ENCODE measurements at places on chromosomes 4 and X. TPM values are rescaled to one million over a fixed set of nuclear protein-coding genes. Genes with fewer than 3 reads are reported as not detected.

UBA1 gene
- 275 TPM for total RNA-seq

MAGEB2 gene
- 138 TPM for total RNA-seq

GRCh38 chr4:173235050-173235449, 66.4 kb downstream of the GALNT7 start:
- H3K4me3 ChIP-seq = no peak overlapping the region
- H3K27me3 ChIP-seq = no peaks in the 10 kb centered on the region
- no peaks in the 10 kb centered on the region for H3K36me3 ChIP-seq
- H3K27ac ChIP-seq = no peak overlapping the region
- H3K4me1 ChIP-seq = no peaks in the 10 kb centered on the region

DNA sequence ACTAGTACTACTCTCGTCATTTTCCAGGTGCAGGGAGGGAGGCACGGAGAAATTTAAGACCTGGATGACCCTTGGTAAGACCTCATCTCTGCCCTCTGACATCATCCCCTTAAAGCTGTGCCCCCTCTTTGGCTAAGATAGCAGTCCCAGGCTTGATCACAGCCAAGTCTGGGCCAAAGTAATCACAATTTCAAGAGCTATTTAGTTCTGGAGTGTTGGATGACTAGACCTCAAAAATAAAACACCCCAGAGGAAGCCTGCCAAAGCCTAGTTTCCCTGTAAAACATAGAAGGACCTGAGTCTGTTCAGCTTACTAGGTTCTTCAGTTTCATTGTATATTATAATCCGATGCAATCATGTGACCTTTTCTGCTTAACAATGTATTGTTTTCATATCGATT, 144.6 kb upstream of the ARHGEF9 start:
- H3K4me3 ChIP-seq = no peak overlapping the region
- no peak for DNase-seq
- H3K36me3 ChIP-seq = no peaks in the 10 kb centered on the region
- no peak overlapping the region for H3K27ac ChIP-seq
- no peaks in the 10 kb centered on the region for H3K27me3 ChIP-seq

DNA sequence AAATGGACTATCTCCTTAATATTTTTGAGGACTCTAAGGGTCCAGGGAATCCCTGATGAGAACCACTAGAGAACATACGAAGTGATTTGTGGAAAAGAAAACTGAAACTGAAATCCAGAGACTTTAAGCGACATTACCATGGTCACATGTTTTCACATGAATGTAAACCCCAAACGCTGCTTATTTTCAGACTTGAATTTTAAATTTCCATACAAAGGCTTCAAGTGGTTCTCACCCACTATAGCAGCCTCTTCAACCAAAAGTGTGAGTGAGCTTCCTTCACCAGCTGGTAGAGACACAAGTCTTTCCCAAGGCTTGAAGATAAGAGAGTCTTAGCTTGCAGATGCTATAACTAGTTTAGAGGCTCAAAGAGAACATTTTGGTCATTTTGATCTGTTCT, 232.7 kb downstream of the MGST2 start:
- H3K27ac ChIP-seq = no peak overlapping the region
- no peaks in the 10 kb centered on the region for H3K36me3 ChIP-seq
- no peaks in the 10 kb centered on the region for H3K4me1 ChIP-seq
- no peaks in the 10 kb centered on the region for H3K27me3 ChIP-seq
- H3K4me3 ChIP-seq = no peak overlapping the region

GRCh38 chr4:142124874-142125273, 488.5 kb downstream of the IL15 start:
- H3K27me3 ChIP-seq = no peaks in the 10 kb centered on the region
- no peak overlapping the region for H3K4me3 ChIP-seq
- H3K4me1 ChIP-seq = no peaks in the 10 kb centered on the region
- no peak for DNase-seq
- no peak overlapping the region for H3K27ac ChIP-seq
- H3K36me3 ChIP-seq = no peaks in the 10 kb centered on the region

DNA sequence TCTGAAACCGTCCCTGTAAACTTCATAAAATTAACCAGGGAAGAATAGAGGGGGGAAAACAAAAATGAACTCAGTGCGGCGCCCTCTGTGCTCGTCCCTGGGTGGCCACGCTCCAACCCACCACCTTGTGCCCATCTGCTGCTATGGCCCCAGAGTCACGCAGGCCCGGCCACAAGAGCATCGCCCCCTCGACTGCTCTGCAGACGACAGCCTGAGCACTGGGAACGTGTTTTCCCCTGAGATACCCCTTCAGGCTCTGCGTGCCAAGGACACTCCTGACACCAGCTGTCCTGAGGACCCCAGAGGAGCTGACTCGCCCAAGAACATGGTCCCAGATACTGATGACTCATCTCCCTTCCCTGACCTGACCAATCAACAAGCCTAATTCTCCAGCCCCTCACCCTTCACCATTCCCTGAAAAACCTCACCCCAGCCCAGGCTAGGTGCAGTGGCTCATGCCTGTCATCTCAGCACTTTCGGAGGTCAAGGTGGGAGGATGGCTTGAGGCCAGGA, 64.1 kb upstream of the GPR78 start:
- H3K36me3 ChIP-seq = no peaks in the 10 kb centered on the region
- no peak overlapping the region for H3K4me3 ChIP-seq
- H3K27ac ChIP-seq = no peak overlapping the region
- no peaks in the 10 kb centered on the region for H3K27me3 ChIP-seq
- DNase-seq = no peak
- no peaks in the 10 kb centered on the region for H3K4me1 ChIP-seq

FHDC1 gene
- total RNA-seq = 1.8 TPM

- no peaks in the 10 kb centered on the region for H3K36me3 ChIP-seq
- no peaks in the 10 kb centered on the region for H3K4me1 ChIP-seq
- H3K4me3 ChIP-seq = no peak overlapping the region
- H3K27ac ChIP-seq = no peak overlapping the region
- H3K27me3 ChIP-seq = no peaks in the 10 kb centered on the region
- DNase-seq = no peak
Measured at GRCh38 chr4:67437974-67438713, 107.2 kb downstream of the CENPC start.

GRCh38 chr4:184355111-184355604, 119.2 kb downstream of the IRF2 start:
- H3K4me1 ChIP-seq = peaks cover 7% of the 10 kb centered on the region
- peak; percentile 7 for DNase-seq
- H3K36me3 ChIP-seq = no peaks in the 10 kb centered on the region
- H3K27me3 ChIP-seq = no peaks in the 10 kb centered on the region

DNA sequence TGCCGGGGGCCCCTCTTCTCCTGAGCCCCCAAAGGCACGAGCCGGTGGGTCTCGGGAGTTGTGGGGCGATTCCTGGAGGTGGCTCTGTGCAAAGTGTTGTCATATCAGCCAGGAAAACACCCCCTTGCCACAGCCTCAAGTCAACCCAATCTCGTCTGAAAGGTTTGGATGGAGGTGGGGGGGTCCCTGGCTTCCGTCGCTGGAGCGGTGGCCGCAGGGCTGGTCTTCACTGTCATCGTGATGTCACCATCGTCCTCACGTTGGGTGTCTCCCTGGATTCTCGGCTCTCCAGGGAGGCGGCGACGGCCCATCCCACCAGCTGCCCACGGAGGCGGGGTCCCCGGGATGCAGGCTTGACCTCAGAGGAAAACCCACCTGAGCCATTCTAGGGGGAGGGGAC, 38.3 kb upstream of the PPP2R3B start:
- no peak overlapping the region for H3K27ac ChIP-seq
- H3K36me3 ChIP-seq = no peaks in the 10 kb centered on the region
- no peak overlapping the region for H3K4me3 ChIP-seq
- H3K27me3 ChIP-seq = no peaks in the 10 kb centered on the region

- no peak within 1 kb of the TSS for H3K27ac ChIP-seq
- H3K27me3 ChIP-seq = no peaks in the 10 kb centered on the region
- H3K4me3 ChIP-seq = peak within 1 kb of the TSS; percentile 60
Measured at GRCh38 chr4:89836897-89837384, at the start of gene SNCA. Gene SNCA (minus strand): TSS chr4:89837161. CDS start chr4:89835667, 1,494 bp downstream.

GRCh38 chr4:24044610-24045589, 155.1 kb upstream of the PPARGC1A start:
- H3K27ac ChIP-seq = no peak overlapping the region
- DNase-seq = no peak
- H3K27me3 ChIP-seq = no peaks in the 10 kb centered on the region
- H3K4me3 ChIP-seq = no peak overlapping the region
- H3K36me3 ChIP-seq = no peaks in the 10 kb centered on the region

MAGEB3 gene
- not detected for total RNA-seq

DNA sequence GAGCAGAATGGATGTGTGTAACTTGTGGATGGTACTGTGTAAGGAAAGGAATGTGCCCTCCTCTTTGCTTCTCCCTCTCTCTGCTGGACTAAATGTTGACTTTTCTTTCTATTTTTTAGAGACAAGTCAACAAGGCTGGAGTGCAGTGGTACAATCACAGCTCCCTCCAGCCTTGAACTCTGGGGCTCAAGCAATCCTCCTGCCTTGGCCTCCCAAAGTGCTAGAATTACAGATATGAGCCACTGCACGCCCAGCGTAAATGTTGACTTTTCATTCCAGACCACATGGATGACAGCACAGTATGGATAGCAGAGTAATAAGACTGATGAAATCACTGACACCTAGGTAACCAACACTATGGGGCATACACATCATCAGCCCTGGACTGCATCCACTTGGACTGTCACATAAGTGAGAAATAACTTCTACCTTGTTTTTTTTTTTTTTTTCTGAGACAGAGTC, 5.1 kb upstream of the RPS3A start:
- H3K4me1 ChIP-seq = peaks cover 10% of the 10 kb centered on the region
- no peak overlapping the region for H3K27ac ChIP-seq
- H3K4me3 ChIP-seq = no peak overlapping the region
- H3K36me3 ChIP-seq = no peaks in the 10 kb centered on the region

CCDC120 gene
- total RNA-seq = 13.5 TPM
